Activated T-cell treated with anti-CD3 and anti-CD28 coated beads for 1 hour (primary cell): ENCODE measurements at places on chromosomes 11 and 22.

DNA sequence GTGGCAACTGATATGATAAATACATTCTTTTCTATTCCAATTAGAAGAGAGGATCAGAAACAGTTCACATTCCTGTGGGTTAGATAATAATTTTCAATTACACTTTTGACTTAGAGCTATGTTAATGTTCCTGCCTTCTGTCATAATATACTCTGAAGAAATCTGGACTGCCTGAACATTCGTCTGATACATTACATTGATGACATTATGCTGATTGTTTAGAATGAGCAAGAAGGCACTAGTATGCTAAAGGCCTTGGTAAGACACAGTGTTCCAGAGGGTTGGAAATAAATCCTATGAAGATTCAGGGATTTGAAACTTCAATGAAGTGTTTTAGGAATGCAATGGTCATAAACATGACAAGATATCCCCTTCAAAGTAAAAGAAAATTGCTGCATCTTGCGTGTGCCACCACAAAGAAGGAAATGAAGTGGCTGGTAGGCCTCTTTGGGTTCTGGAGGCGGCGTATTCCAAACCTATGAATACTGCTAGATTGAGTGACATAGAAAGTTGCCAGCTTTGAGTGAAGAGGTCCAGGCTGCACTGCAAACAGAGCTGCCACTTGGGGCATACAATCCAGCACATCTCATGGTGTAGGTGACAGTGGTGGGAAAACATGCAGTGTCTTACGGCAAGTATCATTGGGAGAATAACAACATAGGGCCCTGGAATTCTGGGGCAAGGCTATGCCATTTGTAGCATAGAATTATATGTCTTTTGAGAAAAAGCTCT, 21.2 kb upstream of the PDE3B start:
- DNase-seq, result no peak

- DNase-seq, result no peak
Measured at GRCh38 chr11:5791165-5791564, at the start of gene OR52N1. Gene OR52N1, minus strand, starts transcription at chr11:5791265. Its CDS starts 2,449 bp downstream, at chr11:5788816.

DNA sequence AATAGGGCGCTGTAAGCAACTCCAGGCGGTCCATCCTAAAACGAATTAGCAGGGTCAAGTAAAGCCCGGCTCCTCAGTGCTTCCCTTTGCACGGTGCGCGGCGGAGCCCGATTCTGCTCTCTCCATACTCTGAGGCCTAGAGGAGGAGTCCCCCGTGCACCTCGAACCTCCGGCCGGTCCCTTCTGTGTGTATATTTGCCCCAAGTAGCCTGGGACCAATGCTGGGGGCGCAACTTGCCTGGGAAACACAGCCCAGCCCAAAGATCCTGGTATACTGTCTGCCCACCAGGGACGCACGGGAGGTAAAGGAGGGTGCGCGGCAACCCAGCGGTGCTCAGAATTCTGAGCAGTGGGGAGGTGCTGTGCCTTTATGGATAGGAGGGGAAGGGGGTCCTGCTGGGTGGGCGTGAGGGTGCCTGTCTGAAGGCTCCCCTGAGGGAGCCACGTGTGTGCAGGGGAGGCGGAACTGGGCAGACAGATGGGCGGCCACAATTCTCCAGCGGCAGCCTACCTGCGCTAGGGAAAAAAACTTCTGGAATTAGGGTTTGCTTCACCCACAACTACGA, 4.8 kb upstream of the TBX1 start:
- no peak for DNase-seq

- no peak for DNase-seq
Measured at GRCh38 chr11:45171550-45171949, 25.1 kb downstream of the PRDM11 start.

- DNase-seq, result no peak
Measured at GRCh38 chr11:77617892-77618291, 19.7 kb downstream of the CLNS1A start.

- DNase-seq, result no peak
Measured at GRCh38 chr11:64720167-64720566, 2.8 kb downstream of the NRXN2 start.

DNA sequence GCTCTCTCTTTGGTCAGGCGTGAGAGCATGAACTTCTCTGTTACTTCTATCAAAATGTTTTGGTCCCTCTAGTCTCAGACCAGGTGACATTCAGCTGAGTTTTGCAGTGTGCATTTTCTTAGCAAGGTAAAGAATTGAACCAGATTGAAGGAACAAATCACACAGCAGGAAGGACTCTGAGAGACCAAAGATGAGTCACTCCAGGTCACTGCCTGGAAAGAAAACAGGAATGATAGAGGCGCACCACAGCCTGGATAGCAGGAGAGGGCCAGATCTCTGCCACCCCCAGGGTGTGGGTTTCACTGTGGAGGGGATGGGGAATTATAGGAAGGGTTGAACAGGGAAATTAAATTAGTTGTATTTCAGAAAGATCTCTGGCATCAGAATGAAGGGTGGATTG, 788.3 kb downstream of the NTM start:
- DNase-seq, result no peak

DNA sequence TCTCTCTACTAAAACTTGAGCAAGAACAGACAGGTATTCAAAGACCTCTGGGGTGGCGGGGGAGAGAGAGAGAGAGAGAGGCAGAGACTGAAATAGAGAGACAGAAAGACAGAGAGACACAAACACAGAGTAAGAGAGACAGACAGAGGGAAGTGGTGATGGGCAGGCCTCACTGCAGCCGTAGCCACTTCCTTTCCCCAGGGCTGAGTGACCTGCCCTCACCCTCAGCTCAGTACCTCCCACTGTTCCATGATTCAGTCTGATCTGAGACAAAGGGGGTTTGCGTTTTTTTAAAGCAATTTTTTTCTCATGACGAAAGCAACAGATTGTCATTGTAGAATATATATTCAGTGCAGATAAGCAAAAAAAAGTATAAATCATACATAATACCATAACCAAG, 607.9 kb upstream of the B3GAT1 start:
- no peak for DNase-seq

DNA sequence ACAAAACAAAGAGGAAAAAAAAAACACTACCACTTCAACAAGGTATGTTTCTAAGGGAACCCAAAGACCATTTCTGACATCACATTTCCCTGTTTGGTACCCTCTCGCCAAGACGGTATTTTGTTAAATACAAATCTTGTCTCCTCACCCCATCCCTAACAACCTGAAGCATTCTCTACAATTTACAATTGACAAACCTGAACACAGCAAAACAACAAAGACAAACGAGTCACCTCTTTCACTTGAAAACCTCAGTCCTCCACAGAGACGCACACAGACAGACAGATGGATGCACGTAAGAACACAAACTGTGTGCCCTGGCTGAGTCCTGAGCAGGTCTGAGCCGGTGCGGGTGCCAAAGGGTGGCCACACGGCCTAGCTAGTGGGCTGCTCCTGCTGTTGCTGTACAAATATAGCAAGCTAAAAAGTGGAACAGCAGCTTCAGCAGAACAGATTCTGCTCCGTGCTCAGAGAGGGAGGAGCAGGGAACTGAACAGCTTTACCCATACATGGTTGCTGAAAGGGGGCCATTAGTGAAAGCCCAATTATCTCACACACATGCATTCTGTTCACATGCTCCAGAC, 28.5 kb downstream of the CELF1 start:
- DNase-seq, result no peak

DNA sequence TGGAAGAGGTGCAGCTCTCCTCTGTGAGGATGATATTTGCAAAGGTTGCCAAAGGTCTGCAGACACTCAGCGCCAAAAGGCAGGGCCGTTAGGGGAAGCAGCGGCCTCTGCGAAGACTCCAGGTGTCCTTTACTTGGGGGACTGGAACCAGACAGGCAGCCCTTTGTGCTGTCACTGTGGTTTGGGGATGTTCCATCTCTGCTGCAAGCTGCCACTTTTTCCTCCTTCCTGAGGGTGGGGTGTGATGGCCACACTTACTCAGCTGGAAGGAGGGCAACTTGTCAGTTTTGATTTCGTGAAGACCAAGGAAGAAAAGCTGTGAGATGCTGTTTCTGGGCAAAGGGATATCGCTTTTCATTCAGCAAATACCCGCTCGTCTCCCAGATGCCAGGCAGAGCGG, 96.5 kb upstream of the PRR5 start:
- no peak for DNase-seq

DNA sequence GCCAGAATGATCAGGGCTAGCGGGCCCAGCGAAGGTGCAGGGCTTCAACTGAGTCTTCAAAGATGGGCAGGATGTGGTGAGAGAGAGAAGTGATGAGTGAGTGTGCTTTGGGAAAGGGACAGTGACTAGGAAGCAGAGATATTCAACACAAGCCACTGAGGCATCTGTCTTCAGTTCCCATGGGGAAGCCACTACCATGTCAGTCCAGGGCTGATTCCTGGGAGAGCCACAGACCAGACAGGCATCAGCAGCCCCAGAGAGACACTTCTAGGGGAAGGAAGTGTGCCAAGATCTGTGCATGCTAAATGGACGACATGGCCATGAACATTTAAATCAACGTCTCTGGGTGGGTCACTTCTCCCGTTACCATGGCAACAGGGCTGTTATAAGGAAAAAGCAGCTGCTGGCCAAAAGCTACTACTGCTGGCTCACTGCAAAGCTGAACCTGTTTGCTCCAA, 28.5 kb downstream of the P4HA3 start:
- no peak for DNase-seq

DNA sequence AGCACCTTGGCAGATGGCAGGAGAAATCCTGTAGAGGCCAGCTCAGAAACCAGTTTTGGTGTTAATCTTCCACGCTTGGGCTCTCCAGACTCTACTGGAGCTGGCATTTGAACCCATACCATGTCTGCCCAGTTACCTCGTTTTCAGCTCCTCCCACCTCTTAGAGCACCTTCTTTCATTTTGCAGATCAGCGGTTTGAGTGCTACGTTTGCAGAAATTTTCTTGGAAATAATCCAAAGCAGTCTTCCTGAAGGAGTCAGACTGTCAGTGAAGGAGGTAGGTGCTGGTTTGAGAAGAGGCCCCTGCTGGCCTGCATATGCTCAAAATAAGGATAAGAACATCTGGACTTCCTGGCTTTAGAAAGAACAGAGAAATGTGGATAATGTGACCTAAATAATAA, 13.7 kb downstream of the COA4 start:
- DNase-seq, result no peak

DNA sequence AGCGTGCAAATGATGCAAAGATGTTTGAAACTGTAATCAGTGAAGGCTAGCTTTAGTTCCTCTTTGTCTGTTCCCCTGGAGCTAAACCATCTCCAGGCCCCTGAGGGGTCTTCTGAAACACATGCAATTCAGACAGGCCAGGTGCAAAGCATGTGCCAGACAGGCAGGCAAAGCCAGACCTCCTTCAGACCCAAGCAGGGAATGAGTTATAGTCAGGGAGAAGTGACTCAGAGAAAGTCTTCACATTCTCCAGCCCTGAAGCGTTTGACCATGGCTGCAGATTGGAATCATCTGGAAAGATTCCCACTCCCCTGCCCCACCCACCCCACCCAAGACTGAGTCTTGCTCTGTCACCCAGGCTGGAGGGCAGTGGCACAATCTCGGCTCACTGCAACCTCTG, 187.0 kb upstream of the ISX start:
- DNase-seq, result no peak

- no peak for DNase-seq
Measured at GRCh38 chr11:92837595-92837994, 131.9 kb upstream of the MTNR1B start.

- DNase-seq, result no peak
Measured at GRCh38 chr11:2301631-2302305, at the start of the genes C11orf21 and TSPAN32. Gene C11orf21, minus strand, starts transcription at chr11:2301918. Its CDS starts 110 bp downstream, at chr11:2301808. Gene TSPAN32, plus strand, starts transcription at chr11:2302013. Its CDS starts 137 bp downstream, at chr11:2302150.

DNA sequence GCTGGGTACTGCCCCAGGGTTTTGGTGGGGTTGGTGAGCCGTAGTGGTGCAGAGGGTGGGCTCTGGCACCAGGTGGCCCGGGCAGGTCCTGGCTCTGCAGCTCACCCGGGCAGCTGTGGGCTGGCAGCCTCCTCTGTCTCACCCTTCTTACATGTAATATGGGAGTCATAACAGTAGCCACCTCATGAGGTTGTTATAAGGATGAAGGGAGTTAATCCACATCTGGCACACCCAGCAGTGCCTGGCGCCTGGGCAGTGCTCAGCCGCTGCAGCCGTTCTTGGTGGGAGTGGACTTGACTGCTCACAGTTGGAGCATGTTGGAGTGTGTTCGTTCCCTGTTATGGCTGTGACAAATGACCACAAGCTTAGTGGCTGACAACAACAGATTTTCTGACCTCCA, 28.7 kb downstream of the IGHMBP2 start:
- no peak for DNase-seq

- DNase-seq, result no peak
Measured at GRCh38 chr22:50136581-50137015, 33.9 kb upstream of the PANX2 start.

GRCh38 chr11:69080257-69080995, 31.7 kb downstream of the TPCN2 start:
- peak; percentile 11 for DNase-seq

DNA sequence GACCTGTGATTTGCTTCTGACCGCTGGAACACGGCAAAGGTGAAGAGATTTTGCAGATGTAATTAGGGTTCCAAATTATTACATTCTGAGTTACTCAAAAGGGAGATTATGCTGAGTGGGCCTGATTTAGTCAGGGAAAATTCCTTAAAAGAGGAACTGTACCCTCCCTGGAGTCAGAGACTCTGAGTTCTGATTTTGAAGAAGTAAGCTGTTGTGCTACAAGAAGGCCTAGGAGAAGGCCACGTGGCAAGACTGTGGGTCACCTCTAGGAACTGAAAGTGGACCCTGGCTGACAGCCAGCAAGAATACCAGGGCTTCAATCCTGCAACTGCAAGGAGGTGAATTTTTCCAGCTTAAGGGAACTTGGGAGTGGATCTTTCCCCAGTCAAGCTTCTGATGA, 45.3 kb downstream of the CHRDL2 start:
- DNase-seq, result no peak

GRCh38 chr11:68107689-68108088, 13.5 kb downstream of the CHKA start:
- no peak for DNase-seq

GRCh38 chr11:40506226-40506625, 953.2 kb downstream of the LRRC4C start:
- DNase-seq, result no peak

- DNase-seq, result no peak
Measured at GRCh38 chr11:20102397-20102796, 57.9 kb downstream of the DBX1 start.

- DNase-seq, result peak; percentile 68
Measured at GRCh38 chr11:67613960-67614715, 7.4 kb downstream of the NDUFV1 start.

DNA sequence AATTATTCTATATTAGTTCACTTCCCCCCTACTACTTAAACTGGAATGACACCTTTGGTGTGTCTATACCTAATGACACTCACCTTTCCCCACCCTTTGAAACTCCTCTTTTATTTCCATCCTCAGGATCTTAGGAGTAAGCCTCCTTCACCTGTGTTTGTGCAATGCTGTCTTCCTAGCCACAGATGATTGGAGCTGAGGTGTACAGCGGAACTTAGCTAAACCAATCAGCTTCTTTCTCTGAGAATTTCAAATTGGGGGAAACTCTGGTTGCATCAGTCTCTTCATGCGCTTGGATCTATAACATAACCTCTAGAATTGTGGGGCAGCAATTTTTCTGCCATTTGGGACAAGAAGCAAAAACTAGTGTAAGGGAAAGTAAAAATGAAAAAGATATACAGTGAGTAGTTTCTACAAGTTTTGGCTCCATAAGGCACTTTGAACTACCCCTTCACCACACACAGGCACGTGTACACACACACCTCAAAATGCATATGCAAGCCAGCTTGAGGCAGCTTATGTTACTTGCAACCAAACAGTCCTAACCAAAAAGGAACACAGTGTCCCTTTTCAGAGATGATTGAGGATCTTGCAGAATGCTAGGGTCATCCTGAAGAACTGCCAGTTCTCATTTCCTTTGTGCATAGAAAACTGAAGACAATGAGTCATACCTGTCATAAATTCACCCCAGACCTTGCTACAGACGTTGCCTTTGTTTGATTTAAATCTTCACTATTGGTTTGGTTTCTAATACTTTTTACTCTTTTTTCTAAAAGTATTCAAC, 36.0 kb upstream of the LDLRAD3 start:
- no peak for DNase-seq
